ENCODE measurements at places on chromosomes 16 and 17.

DNA sequence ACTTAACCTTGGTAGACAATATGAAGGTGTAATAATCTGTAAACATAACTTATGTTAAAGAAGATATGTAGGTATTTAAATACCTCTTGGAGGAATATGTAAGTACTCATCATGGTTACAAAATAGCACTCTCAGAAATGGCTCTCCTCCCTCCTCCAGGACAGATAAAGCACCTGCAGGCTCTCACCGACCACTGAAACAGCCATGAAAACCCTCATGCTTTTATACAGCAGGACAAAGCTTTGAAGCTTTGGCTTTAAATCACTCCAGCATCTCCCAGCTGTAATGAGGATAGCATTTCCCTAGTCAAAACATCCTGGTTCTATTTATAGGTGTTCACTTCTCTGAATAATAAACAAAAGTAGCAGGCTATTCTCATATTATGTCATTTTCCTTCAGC lies 69.1 kb upstream of the PMFBP1 start:
- no peak for DNase-seq

- no peak for DNase-seq
Observed at GRCh38 chr16:73205153-73205886, 157.4 kb upstream of the ZFHX3 start.

- no peak for DNase-seq
Observed at GRCh38 chr16:80973991-80974390, 32.7 kb downstream of the CMC2 start.

DNA sequence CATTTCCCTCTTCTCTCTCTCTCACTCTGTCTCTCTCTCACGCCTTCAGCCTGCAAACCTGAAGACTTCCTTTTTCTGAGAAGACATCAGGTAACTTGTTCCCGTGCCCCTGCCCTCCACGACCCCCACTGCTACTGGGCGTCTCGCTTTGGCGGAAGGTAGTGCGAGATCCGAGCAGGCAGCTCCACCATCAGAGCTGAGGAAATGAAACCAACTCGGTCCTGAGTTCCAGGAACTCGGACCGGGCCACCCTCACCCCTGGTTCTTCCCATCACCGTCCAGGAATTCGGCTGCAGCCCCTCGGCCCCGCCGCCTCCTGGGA lies 585 bp downstream of the MLKL start:
- no peak for DNase-seq

DNA sequence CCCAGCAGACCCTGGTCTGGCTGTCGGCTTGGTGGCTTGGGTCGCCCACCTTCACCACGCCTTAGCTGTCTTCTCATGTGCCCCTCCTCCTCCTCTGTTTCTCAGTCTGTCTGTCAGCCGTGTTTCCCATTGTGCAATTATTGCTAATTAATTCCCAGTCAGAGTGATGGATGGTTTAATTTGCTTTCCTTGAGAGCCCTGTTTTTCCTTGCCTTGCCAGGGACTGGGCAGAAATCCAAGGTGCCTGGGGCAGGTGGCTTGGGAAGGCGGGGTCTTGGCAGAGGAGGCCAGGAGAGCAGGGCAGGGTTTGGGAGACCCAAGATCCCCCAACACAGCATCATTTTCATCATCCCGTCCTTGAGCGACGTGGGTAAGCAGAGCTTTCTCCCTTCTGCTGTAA lies 21.3 kb downstream of the NECAB2 start:
- no peak for DNase-seq

GRCh38 chr16:59046335-59046734 lies 312.2 kb upstream of the GOT2 start:
- DNase-seq, result no peak

- no peak for DNase-seq
Observed at GRCh38 chr16:65181071-65181561, 59.3 kb upstream of the CDH11 start.

GRCh38 chr17:3845291-3845620 lies 790 bp downstream of the NCBP3 start:
- DNase-seq, result no peak

- no peak for DNase-seq
Observed at GRCh38 chr16:12417815-12418211, 385.9 kb downstream of the CPPED1 start.

GRCh38 chr16:73043828-73044467 lies 4.0 kb downstream of the ZFHX3 start:
- DNase-seq, result no peak

DNA sequence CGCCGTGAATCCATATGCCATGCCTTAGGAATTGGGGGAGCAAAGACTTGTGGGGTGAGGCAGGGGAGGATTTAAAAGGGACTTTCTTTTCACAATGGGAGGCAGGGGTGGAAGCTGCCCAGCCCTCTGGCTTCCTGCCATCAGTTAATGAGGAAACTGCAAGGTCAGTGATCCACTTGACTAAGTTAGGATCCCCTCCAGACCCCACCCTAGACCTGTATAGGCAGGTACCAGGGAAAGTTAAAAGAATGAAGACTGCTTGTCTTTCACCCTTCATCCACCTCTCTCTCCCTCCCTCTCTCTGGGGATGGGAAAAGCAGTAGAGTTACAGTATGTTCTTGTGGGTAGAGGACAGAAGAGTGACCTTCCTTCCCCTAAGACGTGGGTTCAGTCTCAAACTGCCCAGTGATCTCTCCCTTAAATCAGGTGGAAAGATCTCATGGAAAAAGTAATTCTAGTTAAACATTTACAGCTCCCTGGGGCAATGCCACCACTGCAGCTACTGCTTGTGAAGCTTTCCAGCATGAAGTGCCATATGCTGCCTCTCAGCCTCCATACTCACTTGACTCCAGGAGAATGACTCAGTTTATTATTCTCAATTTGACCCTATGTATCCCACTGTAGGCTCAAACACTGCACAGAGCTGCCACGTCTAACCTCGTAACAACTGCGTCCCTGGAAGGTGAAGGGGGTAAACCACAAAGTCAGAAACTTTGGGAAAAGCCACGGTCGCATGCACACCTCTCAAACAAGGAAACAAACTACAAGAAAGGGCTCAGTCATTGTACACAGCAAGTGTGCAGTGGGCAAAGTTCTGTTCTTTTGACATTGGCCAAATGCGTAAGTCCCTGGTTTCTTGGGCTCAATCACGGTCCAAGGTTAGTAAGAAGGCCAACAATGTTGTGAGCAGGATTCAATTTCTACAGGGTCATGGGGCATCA lies 1.2 kb downstream of the COA3 start:
- DNase-seq, result no peak

- no peak for DNase-seq
Observed at GRCh38 chr16:12318661-12319427, 342.3 kb downstream of the SNX29 start.

DNA sequence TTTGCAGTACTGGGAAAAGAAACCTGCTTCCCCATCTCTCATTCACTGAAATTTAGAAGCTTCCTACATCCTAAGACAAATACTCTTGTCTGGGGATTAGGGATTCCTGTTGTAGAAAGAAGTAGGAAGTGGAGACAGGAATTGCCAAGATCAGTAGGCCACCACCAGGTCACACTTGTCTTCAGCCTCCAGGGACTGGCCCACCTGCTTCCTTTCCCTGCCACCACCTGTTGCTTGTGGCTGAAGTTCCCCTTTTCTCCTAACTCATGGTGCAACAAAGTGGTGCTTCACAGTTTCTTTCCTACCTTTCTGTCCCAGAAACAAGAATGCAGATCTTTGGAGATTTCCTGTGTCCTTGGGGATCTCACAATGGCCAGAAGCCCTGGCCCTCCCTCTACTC lies 82.4 kb downstream of the WNT3 start:
- DNase-seq, result no peak

DNA sequence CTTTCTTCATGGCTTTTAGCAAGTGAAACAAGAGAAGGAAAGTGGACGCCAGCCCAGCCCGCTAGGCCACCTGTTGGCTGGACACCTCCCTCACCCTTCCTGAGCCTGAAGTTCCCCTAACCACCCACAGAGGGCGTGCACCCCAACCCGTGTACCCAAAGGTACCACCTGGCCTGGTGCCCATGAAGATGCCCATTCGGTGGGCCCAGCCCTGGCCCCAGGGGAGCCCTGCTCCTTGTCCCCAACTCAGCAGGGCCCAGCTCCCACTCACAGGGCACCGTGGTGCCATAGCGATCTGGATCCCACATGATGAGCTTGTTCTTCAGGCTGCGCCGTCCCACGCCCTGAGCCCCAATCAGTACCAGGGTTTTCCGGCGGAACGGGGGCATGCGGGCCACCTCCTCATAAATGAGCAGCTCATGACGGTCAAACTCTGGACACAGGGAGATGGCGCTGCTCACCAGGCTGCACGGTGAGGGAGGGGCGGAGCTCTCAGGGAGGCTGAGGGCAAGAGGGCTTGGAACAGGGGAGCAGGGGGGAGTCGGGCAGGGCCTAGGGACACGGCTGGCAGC lies 26.8 kb downstream of the MPP2 start:
- no peak for DNase-seq

DNA sequence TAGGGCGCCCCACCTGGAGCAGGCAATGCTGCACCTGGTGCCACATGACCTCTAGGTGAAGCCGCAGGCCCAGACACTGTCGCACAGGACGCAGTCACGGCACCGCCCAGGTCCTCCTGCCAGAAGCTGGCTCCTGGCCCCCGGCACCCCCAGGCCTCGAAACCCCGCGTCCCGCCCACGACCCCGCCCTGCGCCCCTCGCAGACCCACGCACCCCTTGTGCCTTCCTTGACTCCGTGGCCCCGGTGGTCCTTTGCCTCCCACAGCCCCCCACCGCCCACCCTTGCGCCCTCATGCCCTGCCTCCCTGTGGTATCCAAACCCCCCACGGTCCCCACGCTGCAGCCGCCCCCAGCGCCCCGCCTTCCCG lies 6.3 kb upstream of the C1QTNF8 start:
- no peak for DNase-seq

DNA sequence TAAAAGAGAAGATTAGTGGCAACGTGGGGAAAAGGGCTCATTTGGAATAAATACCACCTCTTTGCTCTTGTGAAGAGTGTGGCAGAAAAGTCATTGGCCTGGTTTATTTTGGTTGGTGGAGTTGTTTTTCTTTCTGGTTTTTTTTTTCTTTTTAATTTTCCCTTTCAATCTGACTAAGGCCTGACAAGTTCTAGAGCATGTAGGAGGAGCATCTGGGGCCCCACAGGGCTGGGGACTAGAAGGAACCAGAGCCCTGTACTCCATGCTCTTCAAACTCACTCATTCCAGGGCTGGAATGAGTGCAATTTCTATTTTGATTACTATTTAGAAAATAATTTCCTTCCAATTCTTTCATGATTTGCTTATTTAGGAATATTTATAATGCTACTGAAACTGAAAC lies 13.3 kb downstream of the IRX5 start:
- no peak for DNase-seq

- peak; percentile 58 for DNase-seq
Observed at GRCh38 chr16:51818342-51818944, 667.4 kb upstream of the SALL1 start.

GRCh38 chr17:77006971-77007649 lies 133.7 kb upstream of the SEC14L1 start:
- DNase-seq, result no peak

- DNase-seq, result no peak
Observed at GRCh38 chr17:17934214-17934613, 38.0 kb downstream of the TOM1L2 start.

All from NT2/D1 (cell line).